ENCODE measurements at places on chromosomes 6 and 20.

DNA sequence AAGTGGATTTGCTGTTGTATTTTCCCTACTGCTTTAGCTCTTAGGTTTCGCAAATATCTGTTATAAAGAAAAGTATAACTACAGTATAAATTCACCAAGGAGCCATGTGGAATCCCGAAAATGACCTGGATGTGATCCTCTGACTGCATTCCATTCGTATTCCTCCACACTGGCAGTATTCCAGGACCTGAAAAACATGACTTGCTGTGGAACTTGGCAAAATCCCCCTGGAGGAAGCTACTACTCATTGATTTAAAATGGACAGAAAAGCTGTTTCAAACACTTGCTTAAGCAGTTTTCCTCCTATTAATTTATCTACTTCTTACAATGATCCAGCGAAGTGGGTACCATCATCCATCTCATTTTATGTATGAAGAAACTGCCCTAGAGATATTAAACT, 13.3 kb upstream of the ENPP5 start:
- no peak for DNase-seq

GRCh38 chr6:88276331-88276730, 110.2 kb upstream of the CNR1 start:
- no peak for DNase-seq

- no peak for DNase-seq
These were observed 16.3 kb downstream of the BMP2 start for GRCh38 chr20:6783752-6784151.

DNA sequence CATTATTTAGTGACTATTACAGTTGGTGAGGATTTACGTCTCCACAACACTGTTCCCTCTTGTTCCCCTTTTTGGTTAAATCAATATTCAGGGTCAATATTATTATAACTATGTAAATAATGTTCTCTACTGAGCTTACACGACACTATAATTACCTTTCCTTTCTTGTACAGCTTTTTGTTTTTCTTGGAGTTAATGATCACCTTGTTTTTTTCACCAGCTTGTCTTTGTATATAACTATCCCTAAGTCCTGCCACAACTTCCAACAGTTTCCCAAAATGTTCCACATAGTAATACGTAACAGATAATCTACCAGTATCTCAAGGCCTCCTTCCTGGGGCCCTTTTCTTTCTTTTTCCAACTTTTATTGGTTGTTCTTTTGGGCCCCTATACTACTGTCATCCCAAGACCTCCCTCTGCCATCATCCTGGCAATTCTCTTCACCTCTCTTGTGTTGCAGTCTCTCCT, 142.0 kb upstream of the SOX4 start:
- DNase-seq = no peak

DNA sequence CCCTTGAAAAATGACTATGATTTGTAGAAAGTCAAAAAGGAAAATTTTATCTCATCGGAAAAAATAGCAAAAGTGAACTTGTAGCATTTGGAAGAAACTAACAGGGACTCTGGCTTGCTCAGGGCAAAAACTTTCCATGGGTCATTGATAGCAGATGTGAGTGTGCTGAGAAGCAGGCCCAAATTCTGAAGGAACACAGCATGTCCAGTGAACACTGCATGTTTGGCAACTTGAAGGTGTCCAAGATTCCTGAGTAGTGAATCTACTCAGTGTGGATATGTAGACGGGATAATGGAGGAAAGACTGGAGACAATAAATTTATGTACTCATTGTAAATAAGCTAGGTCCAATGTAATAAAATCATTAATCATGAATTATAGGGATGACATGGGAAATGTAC, 8.2 kb downstream of the SLC17A2 start:
- no peak for DNase-seq

- no peak for DNase-seq
These were observed 15.9 kb downstream of the NRN1 start for GRCh38 chr6:5990786-5991185.

GRCh38 chr6:152062476-152062875, 255.0 kb downstream of the ESR1 start:
- DNase-seq = no peak

DNA sequence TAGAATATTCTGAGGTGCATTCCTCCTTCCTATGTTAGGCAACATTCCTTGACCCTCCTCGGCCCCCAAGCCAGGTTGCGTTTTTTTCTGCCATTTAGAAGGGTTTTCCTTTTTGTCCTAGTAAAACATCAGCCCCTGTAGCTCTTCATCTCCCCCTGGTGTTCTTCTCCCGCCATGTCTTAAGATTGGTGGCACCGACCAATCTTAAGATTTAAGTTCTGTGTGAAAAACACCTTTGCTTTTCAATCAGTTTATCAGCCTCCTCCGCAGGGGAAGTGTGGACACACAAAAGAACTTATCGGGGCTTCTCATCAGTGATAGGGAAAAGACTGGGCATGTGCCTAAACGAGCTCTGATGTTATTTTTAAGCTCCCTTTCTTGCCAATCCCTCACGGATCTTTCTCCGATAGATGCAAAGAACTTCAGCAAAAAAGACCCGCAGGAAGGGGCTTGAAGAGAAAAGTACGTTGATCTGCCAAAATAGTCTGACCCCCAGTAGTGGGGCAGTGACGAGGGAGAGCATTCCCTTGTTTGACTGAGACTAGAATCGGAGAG, 719 bp upstream of the EDN1 start:
- DNase-seq = no peak

- DNase-seq = no peak
These were observed 8.3 kb upstream of the PRDM1 start for GRCh38 chr6:106077881-106078280.

- no peak for DNase-seq
These were observed 83.8 kb upstream of the FOXO3 start for GRCh38 chr6:108476847-108477430.

GRCh38 chr20:8476021-8476420, 344.0 kb downstream of the PLCB1 start:
- DNase-seq = no peak

DNA sequence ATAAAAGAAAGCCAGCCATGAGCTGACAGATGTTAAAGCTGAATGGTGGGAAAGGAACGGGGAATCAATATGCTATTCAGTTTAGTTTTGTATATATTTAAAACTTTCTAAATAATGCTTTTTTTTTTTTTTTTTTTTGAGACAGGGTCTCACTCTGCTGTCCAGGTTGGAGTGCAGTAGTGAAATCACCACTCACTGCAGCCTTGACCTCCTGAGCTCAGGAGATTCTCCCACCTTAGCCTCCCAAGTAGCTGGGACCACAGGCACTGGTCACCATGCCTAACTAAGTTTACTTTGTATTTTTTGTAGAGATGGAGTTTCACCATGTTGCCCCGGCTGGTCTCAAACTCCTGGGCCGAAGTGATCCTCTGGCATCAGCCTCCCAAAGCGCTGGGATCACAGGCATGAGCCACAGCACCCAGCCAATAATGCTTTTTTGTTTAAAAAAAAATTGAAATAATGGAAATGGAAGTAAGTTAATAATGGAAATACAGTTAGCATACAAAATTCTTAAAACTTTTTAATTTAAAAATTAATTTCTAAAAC, 19.1 kb downstream of the EPB41L2 start:
- DNase-seq = no peak

DNA sequence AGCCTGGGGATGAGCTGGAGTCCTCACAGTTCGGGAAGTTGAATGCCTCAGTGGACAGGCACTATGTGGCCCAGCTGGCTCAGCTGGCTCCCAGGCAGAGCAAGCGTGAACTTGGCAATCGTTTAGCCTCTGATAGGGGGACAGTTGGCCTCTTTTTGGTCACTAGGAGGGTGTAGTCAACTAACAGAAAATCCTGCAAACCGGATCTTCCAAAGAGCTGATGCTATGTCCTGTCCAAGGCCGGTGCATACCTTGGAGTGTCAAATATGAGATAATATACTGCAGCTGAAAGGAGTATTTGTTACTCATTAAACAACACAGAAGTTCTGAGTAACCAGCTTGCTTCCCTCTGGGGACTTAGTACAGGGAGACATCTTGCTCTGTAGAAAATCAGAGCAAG, 126.2 kb upstream of the EXOC2 start:
- DNase-seq = no peak

DNA sequence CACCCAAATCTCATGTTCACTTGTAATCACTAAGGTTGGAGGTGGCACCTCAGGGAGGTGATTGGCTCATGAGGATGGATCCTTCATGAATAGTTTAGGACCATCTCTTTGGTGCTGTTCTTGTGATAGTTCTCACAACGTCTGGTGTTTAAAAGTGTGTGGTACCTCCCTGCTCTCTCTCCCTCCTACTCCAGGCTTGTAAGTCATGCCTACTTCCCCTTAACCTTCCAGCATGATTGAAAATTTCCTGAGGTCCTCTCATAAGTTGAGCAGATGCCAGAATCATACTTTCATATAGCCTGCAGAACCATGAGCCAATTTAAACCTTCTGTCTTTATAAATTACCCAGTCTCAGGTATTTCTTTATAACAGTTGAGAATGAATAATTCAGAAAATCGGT, 16.6 kb downstream of the HLA-A start:
- no peak for DNase-seq
